ENCODE measurements at places on chromosomes 5 and 9.

DNA sequence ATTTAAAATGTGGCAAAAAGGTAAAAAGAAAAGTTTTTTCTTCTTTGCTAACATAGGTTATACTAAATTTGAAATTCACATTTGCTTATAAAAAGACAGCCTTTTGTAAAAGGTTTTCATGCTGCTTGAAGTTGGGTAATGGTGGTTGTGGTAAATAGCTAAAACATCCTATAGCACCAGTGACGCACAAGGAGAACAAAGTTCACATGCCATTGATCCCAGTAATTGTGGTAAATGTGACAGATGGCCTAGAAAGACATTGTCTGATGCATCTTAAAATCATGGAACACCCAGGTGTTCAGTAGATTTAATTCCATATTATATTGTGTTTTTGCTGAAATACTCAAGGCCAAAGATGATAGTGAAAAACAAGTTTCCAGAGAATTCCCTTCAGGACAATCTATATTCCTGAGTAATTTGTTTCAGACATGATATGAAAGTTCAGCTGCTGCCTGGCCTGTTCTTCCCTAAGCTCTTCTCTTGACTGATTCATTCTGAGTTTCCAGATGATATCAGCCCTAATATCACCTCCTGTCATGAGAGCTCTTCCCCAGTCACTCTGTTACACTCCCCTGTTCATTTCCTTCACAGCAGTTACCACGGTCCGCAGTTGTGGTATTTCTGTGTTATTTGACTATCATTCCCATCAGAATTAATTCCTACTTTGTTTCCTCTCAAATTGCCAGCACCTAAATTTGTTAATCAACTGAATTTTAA, 4.6 kb upstream of the FBXL17 start:
- no peak for DNase-seq

DNA sequence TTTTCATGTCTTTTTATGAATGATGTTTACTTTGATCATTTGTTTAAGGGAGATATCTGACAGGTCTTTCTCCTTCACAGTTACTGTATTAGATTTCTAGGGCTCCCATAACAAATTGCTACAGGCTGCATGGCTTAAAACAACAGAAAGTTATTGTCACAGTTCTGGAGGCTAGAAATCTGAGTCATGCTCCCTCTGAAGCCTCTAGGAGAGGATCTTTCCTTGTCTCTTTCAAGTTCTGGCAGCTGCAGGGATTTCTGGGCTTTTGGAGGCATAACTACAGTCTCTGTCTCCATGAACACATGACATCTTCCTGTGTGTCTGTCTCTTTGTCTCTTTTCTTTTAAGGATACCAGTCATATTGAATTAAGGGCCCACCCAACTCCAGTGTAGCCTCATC, 557.3 kb upstream of the SEMA6A start:
- DNase-seq = no peak

DNA sequence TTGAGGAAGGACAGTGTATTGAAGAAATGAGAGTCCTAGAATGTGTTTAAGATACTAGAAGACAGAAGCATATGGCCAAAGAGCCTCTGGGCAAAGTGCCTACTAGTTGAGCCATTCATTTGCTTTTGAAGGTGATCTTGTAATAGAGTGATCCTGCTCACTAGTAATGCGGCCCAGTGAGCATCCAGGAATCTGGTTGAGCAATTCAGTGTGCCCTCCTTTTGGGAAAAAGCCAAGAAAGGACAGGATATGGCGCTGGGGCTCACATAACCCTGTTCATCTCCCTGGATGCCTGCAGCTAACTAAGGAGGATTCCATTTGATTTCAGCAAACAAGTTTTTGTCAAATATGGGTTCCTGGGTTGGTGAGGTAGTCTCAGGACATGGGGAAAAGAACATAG, 16.3 kb downstream of the ADAM19 start:
- DNase-seq = no peak

DNA sequence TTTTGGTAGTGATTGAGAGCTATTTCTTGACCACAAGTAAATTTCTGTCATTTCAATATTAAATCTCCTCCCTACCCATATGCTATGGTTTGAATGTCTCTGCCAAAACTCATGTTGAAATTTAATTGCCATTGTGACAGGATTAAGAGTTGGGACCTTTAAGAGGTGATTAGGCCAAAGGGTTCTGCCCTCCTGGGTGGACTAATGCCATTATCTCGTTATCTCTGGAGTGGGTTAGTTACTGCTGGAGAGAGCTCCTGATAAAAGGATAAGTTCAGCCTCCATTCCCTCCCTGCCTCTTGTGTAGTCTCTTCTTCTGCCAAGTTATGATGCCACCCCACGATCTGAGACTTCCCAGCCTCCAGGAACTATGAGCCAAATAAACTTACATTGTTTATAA, 3.6 kb upstream of the DRD1 start:
- no peak for DNase-seq
